NCI-H2171 (cell line): ENCODE measurements at places on chromosomes 11 and 22.
A peak's percentile ranks its signal among the peaks of the same experiment; 100 is the strongest.

GRCh38 chr22:41513391-41513790 is 30.9 kb downstream of the POLR3H start:
- no peak for DNase-seq

DNA sequence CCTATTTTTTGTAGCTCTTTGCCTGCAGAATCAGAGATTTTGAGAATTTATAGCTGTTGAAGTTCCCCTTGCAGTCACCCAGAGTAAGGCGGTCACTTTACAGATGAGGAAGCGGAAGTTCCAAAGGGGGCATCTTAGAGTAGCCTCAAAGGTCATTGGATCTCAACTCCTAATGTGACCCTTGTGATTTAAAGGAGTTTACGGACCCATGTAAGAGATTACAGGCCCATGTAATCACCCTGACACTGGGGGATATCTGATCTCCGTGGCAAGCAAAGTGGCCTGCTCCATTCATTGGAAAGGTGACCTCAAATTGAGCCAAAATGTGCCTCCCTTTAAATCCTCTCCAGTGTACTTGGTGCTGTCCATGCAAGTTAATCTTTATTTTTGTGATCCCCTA is 15.7 kb downstream of the P2RX3 start:
- DNase-seq, result no peak

DNA sequence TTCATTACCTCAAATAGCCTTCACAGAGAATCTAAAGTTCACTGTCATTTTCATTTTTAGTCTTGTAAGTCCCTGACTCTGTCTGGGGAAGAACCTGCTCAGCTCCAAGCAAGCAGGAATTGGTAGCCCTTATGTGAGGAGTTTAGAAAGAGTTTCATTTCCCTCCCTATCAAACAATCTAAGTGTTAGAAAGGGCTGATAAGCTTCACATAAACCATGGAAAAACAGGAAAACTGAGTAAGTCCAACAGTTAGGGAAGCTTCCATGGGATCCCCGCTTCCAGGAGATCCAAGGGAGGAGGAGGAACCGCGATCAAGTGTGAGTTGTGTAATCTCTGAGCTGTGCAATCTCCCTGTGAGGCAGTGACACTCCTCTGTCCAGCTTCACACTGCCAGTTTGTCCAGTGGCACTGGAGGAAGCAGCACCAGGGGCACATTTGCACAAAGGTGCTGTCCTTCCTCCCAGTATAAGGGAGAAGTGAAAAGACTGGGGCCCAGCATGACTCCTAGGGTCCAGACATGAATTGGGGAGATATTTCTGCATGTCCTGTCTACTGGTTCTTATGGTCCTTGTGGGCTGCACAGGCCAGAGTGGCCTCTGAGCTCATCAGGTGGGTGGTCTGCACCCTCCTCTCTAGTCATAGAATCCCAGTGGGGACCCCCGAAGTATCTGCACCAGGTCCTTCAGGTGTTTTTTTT is 4.3 kb downstream of the PRAME start:
- DNase-seq, result no peak

GRCh38 chr11:110951950-110952503 is 239.8 kb upstream of the ARHGAP20 start:
- no peak for DNase-seq

- DNase-seq, result no peak
Observed at GRCh38 chr22:23353004-23353403, 172.7 kb downstream of the BCR start.

DNA sequence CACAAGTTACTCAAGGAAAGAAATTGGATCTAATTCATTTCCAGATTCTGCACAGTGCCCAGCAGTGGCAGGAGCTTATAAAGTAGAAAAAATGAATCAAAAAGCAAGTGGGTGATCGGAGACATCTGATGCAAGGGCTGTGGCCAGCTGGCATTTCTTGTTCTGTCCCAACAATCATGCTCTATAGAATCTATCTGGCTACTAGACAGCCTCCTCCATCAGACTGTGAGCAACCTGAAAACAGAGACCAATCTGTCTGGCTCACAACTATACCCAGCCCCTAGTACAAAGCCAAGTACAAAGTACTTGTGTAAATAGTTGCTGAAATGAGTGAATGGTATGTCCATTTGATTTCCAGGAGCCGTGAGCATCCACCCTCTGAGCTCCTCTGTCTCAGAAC is 11.4 kb downstream of the USH1C start:
- DNase-seq, result no peak

DNA sequence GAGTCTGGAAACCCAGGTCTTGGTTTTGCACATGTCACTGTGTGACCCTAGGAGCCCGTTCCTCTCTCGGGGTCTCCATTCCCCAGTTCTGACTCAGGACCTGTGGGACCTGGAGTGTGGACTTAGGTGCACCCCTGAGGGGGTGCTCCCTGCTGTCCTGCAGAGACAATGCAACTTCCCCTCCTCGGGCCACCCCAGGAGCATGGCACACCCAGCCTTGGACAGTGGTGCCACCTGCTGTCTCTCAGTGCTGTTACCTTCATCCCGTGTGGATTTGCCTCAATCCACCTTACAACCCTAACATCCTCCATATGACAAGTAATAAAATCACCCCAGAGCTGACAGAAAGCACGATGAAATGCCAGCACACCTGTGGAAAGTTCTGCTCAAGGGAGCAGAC is 27.5 kb upstream of the CRYBB3 start:
- no peak for DNase-seq

GRCh38 chr11:45662665-45663485 is 2.5 kb downstream of the CHST1 start:
- DNase-seq, result no peak

- no peak for DNase-seq
Observed at GRCh38 chr22:24051568-24051967, 40.5 kb downstream of the CABIN1 start.

DNA sequence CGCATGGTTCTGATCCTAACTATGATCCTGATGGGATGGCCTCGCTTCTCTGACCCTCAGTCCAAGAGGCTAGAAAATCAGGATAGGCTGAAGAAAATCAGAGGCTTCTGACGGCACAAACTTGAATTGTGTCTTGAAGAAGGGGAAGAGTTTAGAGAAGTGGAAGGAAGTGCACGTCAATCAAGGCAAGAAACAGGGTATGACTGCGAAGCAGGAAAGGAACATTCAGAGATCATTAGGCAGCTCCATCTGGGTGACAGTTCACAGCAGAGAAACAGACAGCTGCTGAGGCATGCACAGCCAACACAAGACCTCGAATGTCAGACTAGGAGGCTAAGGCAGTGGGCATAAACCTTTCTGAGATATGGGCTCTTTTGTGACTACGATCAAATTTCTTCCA is 29.3 kb downstream of the CLPB start:
- no peak for DNase-seq

- peak; percentile 11 for DNase-seq
Observed at GRCh38 chr22:36010882-36011281, 17.7 kb downstream of the RBFOX2 start.

DNA sequence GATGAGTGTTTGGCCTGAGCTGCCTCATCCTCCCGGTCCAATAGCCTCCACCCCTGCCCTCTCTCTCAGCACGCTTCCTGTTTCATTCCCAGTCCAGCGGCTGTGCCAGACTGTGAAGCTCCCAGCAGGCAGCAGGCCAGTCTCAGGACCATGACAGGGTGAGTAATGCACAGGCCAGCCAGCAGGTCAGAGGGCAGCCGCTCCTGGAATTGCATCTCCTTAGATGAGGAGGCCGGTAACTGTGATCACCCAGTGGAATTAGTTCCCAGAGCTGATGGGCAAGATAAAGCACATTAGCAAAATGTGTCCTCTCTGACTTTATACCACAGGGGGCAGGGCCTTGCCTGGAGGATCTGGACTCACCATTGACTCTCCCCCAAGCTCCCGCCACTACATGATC is 251.2 kb downstream of the ETS1 start:
- DNase-seq, result no peak

DNA sequence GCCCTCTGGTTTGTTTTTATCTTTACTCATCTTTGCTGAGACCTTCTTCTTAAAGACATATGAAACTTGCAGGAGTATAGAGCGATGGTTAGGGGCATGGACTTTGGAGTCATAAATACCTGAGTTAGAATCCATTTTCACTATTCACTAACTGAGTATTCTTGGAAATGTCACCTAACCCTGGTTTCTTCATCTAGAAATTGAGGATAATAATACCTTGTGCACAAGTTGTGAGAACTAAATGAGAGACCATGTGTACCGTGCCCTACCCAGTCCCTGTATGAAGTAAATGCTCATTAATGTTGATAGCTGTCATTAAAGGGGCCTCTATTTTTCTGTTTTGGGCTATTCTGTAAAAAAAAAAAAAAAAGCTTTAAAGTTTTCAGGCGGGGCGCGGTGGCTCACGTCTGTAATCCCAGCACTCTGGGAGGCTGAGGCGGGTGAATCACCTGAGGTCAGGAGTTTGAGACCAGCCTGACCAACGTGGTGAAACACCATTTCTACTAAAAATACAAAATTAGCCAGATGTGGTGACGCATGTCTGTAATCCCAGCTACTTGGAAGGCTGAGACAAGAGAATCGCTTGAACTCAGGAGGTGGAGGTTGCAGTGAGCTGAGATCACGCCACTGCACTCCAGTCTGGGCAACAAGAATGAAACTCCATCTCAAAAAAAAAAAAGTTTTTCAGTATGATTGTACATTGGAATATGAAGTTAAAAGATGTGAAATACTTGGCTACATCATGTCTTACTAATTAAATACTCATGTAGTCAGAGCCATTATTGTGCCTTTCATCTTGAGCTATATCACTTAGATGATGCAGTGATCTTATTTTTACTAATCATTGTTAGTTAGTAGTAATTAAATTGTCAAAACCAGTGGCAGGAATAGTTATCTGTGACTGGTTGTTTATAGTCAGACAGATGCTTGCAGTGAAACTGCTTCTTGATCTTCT is 95.0 kb downstream of the AMOTL1 start:
- no peak for DNase-seq

DNA sequence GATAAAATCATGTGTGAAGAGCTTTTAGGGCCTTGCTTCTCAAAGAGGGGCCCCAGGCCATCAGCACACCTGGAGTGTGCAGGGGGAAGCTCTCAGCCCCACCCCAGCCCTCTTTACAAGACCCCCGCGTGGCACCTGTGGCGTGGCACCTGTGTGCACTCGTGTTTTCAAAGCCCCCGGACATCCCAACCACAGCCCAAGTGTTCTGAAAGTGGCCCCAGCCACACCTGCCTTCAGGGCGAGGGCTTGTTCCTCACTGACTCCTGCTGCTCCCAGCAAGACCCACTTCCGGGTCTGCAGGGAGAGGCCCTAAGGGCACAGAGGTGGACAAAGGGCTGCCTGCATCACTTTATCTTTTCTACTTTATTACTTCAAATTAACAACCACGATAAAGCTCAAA is 17.5 kb upstream of the TMEM184B start:
- no peak for DNase-seq

DNA sequence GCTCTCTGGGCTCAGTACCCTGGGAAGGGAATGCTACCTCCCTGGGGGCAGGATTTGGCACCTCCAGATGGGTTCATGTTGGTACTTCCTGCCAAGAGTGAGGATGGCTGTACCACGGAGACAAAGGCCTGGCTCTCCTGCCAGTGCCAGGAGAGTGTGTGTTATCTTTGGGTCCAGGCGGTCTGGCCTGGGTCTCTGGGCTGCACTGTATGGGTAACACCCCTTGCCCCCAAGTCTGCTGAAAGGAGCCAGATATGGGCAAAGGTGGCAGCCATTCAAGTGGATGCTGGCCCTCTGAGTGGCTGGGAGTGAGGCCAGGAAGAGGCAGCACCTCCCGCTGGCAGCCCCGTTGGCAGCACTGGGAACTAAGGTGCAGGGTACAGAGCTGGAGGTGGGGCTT is 91.5 kb downstream of the NECTIN1 start:
- no peak for DNase-seq

DNA sequence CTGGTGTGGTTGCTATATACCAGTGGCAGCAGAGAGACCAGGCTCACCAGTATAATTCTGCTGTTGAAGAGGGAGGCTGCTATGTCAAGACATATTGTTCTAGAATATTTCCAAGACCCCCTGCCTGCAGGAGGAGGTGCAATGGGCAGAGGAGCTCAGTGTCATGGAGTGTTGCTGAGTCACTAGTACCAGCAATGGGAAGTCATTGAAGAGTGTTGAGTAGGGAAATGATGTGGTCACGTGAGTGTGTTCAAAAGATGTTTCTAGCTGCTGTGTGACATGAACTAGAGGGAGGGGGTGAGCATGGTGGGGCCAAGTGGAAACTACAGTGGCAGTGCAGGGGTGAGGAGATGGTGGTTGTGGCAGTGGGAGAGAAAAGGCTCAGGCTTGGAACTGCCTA is 76.3 kb upstream of the BIRC3 start:
- DNase-seq, result no peak

DNA sequence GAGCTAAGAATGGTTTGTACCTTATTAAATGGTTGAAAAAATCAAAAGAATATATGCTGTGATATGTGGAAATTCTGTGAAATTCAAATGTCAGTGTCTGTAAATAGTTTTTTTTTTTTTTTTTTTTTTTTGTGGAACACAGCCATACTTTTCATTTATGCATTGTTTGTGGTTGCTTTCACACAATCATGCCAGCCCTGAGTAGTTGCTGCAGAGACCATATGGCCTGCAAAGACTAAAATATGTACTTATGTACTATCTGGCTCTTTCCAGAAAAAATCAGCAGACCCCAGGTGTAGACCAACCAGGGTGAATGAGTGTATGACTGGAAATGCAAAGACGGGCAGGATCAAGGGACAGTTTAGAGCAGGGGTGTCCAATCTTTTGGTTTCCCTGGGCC is 98.3 kb downstream of the PTPRJ start:
- DNase-seq, result peak; percentile 8

- DNase-seq, result no peak
Observed at GRCh38 chr11:115345361-115345760, 158.9 kb downstream of the CADM1 start.

- no peak for DNase-seq
Observed at GRCh38 chr11:33635161-33635560, 65.5 kb downstream of the C11orf91 start.

- no peak for DNase-seq
Observed at GRCh38 chr22:38276166-38276565, 3.4 kb upstream of the TMEM184B start.

DNA sequence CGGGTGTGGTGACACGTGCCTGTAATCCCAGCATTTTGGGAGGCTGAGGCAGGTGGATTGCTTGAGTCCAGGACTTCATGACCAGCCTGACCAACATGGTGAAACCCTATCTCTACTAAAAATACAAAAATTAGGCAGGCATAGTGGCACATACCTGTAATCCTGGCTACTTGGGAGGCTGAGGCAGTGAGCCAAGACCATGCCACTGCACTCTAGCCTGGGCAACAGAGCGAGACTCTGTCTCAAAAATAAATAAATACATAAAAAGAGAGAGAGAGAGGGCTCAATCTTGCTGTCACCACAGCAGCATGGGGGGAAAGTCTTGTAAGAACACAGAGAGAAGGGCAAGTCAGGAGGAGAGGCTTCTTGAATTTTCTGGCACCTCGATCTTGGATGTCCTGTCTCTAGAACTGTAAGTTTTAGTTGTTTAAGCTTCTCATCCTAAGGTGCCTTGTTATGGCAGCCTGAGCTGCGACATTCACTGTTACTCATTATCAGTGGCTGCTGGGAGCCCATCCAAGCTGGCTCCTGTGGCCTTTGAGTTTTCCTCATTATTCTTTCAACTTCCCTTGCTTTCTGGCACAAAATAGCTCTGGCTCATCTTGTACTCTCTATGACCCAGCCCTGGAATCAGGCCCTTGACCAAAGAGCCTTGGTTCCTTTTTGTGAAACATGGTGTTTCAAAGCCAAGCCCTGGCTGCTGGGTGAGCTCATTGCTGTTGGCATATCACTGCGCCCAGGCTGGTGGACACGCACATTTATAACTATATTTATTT is 8.0 kb upstream of the PSMC3 start:
- DNase-seq, result no peak
